RWPE1 (cell line): ENCODE measurements at places on chromosomes 4 and X.
A peak's percentile ranks its signal among the peaks of the same experiment; 100 is the strongest.

DNA sequence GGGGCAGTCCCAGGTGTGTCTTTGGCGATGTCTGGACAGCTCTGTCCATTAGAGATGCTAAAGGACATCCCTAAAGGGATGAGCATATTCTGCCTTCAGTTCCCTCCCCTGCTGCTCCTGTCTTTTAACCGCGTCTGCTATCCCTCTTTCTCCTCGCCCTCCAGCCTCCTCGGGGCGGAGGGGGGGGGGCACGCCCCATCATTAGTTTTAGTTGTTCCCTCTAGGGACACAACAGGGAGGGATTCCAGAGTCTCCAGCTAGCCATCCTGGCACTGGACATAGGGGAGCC lies 1.1 kb downstream of the MSL3 start:
- no peak for DNase-seq

DNA sequence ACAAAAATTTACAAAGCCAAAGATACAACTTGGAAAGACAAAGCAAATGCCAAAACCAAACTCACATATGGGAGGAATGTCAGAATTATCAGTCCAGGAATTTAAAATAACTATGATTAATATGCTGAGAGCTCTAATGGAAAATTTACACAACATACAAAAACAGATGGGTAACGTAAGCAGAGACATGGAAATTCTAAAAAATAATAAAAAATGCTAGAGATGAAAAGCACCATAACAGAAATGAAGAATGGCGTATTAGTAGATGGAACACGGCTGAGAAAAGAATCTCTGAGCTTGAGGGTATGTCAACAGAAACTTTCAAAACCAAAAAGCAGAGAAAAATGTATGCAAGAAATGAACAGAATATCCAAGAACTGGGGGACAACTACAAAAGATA lies 4.1 kb upstream of the MANBA start:
- no peak for DNase-seq

GRCh38 chrX:24988314-24988713 lies 27.5 kb downstream of the ARX start:
- no peak for DNase-seq

GRCh38 chrX:46814966-46815365 lies 21.9 kb upstream of the RP2 start:
- DNase-seq, result no peak

DNA sequence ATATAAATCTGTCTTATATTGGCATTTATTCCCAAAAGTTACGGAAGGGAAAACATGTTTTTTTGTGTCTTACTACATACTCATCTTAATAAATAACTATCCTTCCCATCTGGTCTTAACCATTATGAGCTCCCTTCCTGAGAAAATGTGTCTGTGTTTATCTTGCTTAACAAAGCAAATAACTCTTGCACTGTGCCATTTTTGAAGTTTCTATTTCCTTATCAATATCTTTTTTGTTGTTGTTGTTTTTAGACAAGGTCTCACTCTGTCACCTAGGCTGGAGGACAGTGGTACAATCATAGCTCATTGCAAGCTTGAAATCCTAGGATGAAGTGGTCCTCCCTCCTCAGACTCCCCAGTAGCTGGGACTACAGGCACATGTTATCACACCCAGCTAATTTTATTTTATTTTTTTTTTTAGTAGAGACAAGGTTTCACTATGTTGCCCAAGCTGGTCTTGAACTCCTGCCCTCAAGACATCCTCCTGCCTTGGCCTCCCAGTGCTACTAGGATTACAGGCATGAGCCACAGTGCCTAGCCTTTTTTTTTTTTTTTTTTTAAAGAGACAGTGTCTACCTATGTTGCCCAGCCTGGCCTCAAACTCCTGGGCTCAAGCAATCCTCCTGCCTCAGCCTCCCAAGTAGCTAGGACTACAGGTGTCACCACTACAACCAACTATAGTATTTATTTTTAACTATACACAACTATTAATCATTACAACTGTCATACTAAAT lies 36.9 kb downstream of the CNOT6L start:
- no peak for DNase-seq

DNA sequence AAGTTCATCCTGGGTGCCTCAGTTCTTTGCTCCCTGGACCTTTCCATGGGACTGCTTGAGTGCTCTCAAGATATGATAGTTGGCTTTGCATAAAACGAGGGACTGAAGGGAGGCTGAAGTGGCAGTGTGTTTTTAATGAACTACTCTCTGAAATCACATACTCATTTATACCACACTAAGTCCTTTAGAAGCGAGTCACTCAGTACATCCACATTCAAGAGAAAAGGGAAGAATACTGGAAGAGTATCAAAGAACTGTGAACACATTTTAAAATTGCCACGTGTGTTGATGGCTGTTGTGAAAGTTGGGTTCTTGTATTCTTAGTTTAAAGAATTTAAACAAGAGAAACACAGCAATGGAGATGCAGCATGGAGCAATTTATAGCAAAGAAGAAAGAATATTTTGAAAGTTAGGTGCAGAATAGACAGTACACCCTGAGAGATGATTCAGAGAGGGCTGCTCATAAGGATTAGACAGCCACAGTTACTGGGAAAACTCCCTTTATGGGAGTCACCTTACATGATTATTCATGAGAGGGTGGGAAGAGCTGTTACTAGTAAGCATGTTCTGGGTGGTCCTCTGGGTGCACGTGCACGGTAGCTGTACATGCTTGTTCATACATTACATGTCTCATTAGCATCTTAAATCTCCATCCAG lies 380.7 kb downstream of the ADGRL3 start:
- DNase-seq, result no peak

- no peak for DNase-seq
These were observed 1312.0 kb downstream of the PCDH7 start for GRCh38 chr4:32032136-32032672.

DNA sequence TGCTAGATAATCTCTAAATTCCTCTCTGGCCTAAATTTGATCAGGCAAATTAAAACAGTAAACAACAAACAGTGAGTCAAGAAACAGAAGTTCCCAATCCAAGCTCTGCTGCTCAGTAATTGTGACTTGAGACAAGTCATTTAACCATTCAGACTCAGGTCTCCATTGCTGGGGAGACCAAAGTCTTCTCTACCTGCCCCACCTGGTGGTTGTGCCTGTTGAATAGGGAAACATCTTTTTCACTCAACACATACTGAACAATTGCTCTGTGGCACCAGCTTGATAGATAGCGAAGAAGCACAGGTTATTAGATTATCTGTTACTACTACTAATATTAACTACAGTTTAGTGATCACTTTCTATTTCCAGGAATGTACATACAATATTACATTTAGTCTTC lies 112.1 kb upstream of the EOLA2 start:
- DNase-seq, result no peak

DNA sequence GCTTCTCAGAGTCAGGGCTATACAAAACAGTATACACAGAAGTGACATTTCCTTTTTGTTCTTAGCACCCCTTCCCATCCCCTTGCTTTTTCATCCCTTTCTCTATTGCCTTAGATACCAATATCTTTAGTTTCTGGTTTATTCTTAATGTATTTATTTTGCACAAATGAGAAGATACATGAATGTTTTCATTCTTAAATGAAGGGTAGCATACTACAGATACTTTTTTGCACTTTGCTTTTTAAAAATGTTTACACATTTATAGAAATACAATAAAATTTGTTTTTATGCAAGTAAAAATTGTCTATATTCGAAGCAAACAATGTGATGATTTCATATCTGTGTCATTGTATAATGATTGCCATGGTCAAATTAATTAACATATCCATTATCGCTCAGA lies 33.1 kb downstream of the TSPAN7 start:
- DNase-seq, result no peak

- DNase-seq, result no peak
These were observed 67.5 kb downstream of the ABCG2 start for GRCh38 chr4:88090898-88091297.

GRCh38 chrX:145190801-145191389 lies 56.4 kb upstream of the SPANXN1 start:
- DNase-seq, result peak; percentile 1

DNA sequence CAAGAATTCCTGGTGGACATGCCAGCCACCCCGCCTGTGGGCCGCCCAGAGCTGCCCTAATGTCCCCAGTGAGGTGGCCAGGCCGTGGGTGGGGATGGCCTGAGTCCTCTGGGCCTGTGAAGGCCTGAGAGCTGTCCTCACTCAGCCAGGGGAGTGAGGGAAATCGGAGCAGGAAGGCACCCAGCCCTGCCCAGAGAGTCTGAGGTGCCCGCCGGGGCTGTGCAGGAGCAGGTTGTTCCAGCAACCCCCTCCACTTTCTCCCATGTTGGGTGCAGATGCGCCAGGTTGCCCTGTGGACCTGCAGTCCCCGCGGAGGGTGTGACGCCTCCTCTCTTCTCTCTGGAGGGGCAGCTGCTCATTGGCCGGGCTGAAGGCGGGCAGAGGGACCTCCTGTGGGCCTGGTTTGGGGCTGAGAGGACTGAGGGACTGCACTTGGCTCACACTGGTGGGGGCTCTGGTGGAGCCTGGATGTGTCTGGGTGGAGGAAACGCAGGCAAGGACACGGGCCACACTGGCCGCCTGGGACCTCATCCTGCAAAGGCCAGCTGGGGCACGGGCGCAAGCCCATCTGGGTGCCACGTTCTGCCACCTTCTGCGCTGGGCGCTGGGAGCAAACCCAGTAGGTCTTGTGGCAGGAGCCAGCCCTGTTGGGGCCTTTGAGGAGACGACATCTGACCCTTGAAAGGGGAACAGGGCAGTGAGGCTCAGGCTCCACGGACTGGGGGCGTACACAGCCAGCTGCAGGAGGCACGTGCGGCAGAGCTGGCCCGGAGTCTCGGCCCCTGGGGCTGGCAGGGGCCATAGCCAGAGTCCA lies 14.0 kb downstream of the DOK7 start:
- DNase-seq, result no peak
